Upper lobe of right lung (tissue), 1 donor: ENCODE measurements at places on chromosomes 1 and 21. TPM values are rescaled to one million over a fixed set of nuclear protein-coding genes. Genes with fewer than 3 reads are reported as not detected.

GRCh38 chr1:110780600-110781484 lies 92.1 kb upstream of the CD53 start:
- DNase-seq, result peak; percentile 72
- peaks cover 12% of the 10 kb centered on the region for H3K27me3 ChIP-seq
- peaks cover 3% of the 10 kb centered on the region for H3K4me1 ChIP-seq
- no peak overlapping the region for H3K4me3 ChIP-seq
- H3K36me3 ChIP-seq, result no peaks in the 10 kb centered on the region

GRCh38 chr1:236016083-236016482 lies 48.8 kb downstream of the NID1 start:
- peak overlapping the region; percentile 47 for H3K27ac ChIP-seq
- H3K4me1 ChIP-seq, result peaks cover 23% of the 10 kb centered on the region
- no peaks in the 10 kb centered on the region for H3K36me3 ChIP-seq
- no peak for DNase-seq
- no peaks in the 10 kb centered on the region for H3K27me3 ChIP-seq
- H3K4me3 ChIP-seq, result no peak overlapping the region

DNA sequence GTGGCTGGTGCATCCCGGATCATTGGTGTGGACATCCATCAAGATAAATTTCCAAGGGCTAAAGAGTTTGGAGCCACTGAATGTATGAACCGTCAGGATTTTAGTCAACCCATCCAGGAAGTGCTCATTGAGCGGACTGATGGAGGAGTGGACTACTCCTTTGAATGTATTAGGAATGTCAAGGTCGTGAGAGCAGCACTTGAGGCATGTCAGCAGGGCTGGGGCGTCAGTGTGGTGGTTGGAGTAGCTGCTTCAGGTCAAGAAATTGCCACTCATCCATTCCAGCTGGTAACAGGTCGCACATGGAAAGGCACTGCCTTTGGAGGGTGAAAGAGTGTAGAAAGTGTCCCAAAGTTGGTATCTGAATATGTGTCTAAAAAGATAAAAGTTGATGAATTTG lies 79.1 kb downstream of the FMN2 start:
- no peak for DNase-seq
- no peaks in the 10 kb centered on the region for H3K36me3 ChIP-seq
- no peak overlapping the region for H3K4me3 ChIP-seq
- no peaks in the 10 kb centered on the region for H3K27me3 ChIP-seq

DNA sequence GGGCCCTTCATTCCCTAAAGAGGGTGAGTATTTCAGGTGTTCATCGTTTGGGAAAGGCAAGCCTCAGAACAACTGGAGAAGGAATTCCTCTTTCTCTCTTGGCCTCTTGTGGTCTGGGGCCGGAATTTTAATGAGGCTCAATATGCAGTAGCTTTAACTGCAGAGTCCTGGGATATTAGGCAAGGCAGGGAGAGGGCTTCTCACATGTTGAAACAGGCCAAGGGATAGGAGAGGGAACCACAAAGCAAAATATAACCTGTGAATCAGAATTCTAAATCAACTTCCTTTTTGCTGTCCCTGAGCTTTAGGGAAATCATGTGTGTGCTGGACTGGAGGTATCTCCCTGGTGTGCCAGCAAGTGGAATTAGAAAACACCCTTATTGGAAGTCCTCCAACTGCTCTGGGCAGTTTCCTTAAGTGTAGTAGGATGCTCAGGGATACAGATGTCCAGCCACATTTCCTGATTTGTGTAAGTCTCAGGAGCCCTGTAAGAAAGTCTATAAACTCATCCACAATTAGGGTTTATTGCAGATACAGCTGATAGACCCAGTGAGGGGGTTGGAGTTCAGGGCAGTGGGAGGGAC lies 215.8 kb upstream of the ZRANB2 start:
- no peak for DNase-seq
- no peak overlapping the region for H3K4me3 ChIP-seq
- no peaks in the 10 kb centered on the region for H3K27me3 ChIP-seq
- no peaks in the 10 kb centered on the region for H3K36me3 ChIP-seq
- H3K4me1 ChIP-seq, result no peaks in the 10 kb centered on the region

The MAGI3 gene
- total RNA-seq, result 70.5 TPM

The MYCL gene
- total RNA-seq, result 3.6 TPM

The COL9A2 gene
- 3.8 TPM for total RNA-seq
